ENCODE measurements at places on chromosomes 16 and 17. TPM values are rescaled to one million over a fixed set of nuclear protein-coding genes. Genes with fewer than 3 reads are reported as not detected.

Gene PRR15L
- polyA plus RNA-seq, result 211 TPM

Gene FBXW10B
- polyA plus RNA-seq, result 1.0 TPM

Gene RPL38
- 2,321 TPM for polyA plus RNA-seq

- no peaks in the 10 kb centered on the region for H3K36me3 ChIP-seq
- H3K27ac ChIP-seq, result no peak overlapping the region
- H3K27me3 ChIP-seq, result peaks cover 41% of the 10 kb centered on the region
- H3K4me3 ChIP-seq, result no peak overlapping the region
Measured at GRCh38 chr17:77527409-77527808, 386.6 kb downstream of the SEC14L1 start.

Gene CDT1
- polyA plus RNA-seq, result 3.6 TPM

- H3K27ac ChIP-seq, result no peak overlapping the region
- no peaks in the 10 kb centered on the region for H3K36me3 ChIP-seq
- H3K27me3 ChIP-seq, result no peaks in the 10 kb centered on the region
- no peak for DNase-seq
- H3K4me3 ChIP-seq, result no peak overlapping the region
- peaks cover 8% of the 10 kb centered on the region for H3K4me1 ChIP-seq
Measured at GRCh38 chr16:67040906-67041305, 12.0 kb downstream of the CBFB start.

DNA sequence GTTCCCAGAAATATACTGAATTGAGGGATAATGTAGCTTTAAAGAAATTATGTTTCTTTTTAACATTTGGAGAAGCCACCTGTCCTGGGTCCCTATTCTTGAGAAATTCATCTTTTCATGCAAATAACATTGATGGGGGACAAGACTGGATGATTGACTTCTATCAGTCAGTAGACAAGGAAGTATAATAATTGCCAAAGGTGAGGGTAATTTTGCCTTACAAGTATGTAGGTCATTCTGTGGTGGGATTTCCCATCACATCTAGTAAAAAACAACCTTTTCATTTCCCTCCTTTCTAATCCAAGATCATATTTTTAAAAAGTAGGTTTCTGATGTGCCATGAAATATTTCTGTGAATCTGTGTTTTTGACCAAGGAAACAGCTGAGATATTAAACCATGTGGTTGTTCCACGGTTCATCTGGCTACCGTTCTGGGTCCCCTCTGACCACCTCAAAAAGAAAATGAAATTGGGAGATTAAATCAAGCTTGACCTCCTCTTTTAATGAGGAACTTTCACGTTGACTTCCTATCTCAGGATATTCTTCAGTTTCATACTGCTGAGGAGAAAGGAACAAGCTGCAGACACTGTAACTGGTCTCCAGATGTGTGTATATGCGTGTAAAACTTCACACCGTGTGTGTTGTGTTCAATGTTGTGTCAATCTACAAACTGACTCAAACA, 138.6 kb downstream of the MAP2K6 start:
- no peak for DNase-seq
- no peaks in the 10 kb centered on the region for H3K27me3 ChIP-seq
- no peak overlapping the region for H3K27ac ChIP-seq
- H3K4me1 ChIP-seq, result no peaks in the 10 kb centered on the region

- DNase-seq, result no peak
- H3K36me3 ChIP-seq, result no peaks in the 10 kb centered on the region
- H3K27me3 ChIP-seq, result peaks cover 12% of the 10 kb centered on the region
- peaks cover 10% of the 10 kb centered on the region for H3K4me1 ChIP-seq
Measured at GRCh38 chr17:38587203-38587602, 18.5 kb downstream of the SRCIN1 start.

- H3K36me3 ChIP-seq, result no peaks in the 10 kb centered on the region
- H3K4me1 ChIP-seq, result peaks cover 41% of the 10 kb centered on the region
- H3K4me3 ChIP-seq, result no peak overlapping the region
Measured at GRCh38 chr17:55456307-55457240, 34.9 kb upstream of the MMD start.

- no peak overlapping the region for H3K4me3 ChIP-seq
- H3K27me3 ChIP-seq, result no peaks in the 10 kb centered on the region
- H3K4me1 ChIP-seq, result no peaks in the 10 kb centered on the region
- H3K36me3 ChIP-seq, result no peaks in the 10 kb centered on the region
- H3K27ac ChIP-seq, result no peak overlapping the region
- DNase-seq, result no peak
Measured at GRCh38 chr17:28147017-28147416, 104.5 kb downstream of the NLK start.

DNA sequence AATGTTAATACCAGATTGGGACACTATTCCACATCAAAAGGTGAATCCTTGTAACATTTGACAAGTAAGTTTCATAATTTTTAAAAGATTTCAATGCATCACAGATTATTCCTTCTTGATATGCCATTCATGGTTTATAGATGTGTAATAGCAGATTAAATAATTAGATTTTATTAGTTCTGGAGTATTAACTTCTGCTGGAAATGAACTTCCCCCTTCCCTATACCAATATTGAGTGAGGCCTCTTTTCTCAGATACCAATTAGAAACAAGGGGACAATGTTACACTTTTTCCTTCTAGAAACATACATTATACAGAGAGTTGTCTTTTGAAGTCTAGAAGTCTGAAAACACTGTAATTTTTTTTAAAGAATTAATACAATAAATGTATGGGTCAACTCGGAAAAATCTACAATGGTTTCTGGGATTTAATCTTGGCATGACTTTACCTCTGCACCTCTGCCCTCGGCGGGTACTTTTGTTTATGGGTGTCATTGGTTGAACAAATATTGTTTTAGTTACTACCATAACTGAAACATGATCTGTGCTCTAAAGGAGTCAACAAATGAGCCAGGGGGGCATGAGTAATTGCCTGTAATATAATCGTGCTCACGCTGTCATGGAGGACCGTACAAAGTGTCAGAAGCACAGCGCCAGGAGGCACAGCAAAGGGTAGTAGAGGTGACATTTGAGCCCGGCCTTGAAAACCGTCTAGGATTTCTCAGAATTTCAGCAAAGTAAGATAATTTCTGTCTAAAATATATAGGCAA, 8.2 kb downstream of the LRRC37B start:
- H3K27ac ChIP-seq, result no peak overlapping the region
- peaks cover 4% of the 10 kb centered on the region for H3K4me1 ChIP-seq
- no peak for DNase-seq
- H3K36me3 ChIP-seq, result peaks cover 5% of the 10 kb centered on the region

Gene C16orf74
- polyA plus RNA-seq, result 1.4 TPM

DNA sequence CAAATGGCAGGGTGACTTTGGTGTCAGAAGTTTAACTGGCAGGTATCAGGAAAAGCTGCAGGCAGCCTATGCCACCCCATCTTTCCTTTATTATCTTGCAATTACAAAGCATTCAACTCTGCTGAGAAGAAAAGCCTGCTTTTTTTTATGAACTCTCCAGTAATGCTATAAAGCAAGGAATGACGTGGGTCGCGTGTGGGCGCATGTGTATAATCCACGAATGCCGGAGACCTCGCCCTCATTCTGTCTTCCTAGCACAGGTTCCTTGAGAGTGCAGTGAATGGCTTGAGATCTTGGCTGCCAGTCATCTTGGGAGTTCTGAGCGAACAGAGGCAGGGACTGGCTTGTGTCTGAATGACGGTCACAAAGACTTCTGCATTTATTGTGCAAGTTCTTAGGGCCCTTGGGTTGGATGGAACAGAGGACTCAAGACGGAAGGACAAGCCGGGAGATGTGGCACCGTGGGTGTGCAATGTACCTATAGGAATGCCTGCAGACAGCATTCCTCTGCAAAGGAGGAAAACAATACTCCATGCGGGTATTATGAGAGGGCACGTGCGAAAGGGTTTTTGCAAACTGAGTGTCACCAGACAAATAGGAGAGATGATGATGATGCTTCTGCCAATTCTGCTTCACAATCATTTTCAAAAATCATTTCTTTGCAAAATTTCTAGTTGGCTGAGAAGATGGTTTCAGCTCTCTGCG, 96.1 kb upstream of the ELAC2 start:
- H3K4me3 ChIP-seq, result no peak overlapping the region
- no peaks in the 10 kb centered on the region for H3K4me1 ChIP-seq
- no peak overlapping the region for H3K27ac ChIP-seq
- DNase-seq, result no peak

DNA sequence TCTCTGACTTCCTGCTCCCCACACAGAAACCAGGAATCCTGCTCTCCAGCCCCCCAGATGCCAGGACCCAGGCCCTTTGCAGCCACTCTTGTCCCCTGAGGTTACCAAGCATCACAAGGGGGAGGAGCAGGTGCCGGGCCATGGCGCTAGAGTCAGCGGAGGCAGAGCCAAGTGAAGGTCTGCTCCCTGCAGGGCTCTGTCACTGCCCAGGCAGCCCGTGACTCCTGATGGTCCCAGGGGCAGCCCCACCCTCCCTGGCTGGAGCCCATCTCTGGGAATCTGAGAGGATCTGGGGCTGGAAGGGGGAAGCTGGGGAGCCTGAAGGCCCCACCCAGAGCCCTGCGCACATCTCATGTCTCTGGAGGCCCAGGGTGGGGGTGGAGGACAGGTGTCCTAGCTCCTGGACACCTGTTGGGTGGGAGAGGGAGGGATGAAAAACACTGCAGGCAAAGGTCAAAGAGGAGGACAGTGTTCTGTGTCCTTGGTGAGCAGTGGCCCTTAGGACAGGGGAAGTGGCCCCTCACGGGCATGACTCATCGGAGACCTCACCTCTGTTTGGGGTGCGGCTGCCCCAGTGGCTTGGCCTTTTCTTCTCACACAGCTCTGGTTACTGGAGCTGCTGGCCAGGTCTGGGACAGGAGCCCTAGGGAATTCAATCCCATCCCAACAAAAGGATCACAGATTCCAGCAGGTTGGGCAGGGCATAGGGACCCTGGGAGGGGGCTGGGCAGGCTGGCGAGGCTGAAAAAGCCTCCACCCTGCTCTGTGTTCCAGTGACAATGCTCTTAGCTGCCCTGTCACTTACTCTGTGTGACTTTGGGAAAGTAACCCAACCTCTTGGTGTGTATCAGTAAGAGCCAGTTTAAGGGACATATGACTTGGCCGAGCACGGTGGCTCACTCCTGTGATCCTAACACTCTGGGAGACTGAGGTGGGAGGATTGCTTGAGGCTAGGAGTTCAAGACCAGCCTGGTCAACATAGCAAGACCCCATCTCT, at the start of gene PRSS36:
PRSS36 (minus strand) TSS at position 173 of the 997 bp plus-strand sequence; CDS start at position 142, 31 bp downstream.
- H3K36me3 ChIP-seq, result no peaks in the 10 kb centered on the region
- peaks cover 20% of the 10 kb centered on the region for H3K27me3 ChIP-seq
- H3K4me3 ChIP-seq, result no peak within 1 kb of the TSS
- DNase-seq, result no peak
- no peak within 1 kb of the TSS for H3K27ac ChIP-seq

- no peak overlapping the region for H3K27ac ChIP-seq
- no peaks in the 10 kb centered on the region for H3K36me3 ChIP-seq
- no peaks in the 10 kb centered on the region for H3K27me3 ChIP-seq
- no peak overlapping the region for H3K4me3 ChIP-seq
Measured at GRCh38 chr16:68605746-68606145, 39.4 kb upstream of the CDH3 start.

GRCh38 chr17:43900183-43900857, 7.0 kb downstream of the MPP2 start:
- peaks cover 7% of the 10 kb centered on the region for H3K36me3 ChIP-seq
- peak; percentile 92 for DNase-seq
- peaks cover 21% of the 10 kb centered on the region for H3K4me1 ChIP-seq
- no peaks in the 10 kb centered on the region for H3K27me3 ChIP-seq

- no peaks in the 10 kb centered on the region for H3K36me3 ChIP-seq
- no peaks in the 10 kb centered on the region for H3K4me1 ChIP-seq
- DNase-seq, result no peak
- no peak overlapping the region for H3K27ac ChIP-seq
- no peak overlapping the region for H3K4me3 ChIP-seq
Measured at GRCh38 chr17:82439194-82439828, 11.2 kb downstream of the CYBC1 start.

DNA sequence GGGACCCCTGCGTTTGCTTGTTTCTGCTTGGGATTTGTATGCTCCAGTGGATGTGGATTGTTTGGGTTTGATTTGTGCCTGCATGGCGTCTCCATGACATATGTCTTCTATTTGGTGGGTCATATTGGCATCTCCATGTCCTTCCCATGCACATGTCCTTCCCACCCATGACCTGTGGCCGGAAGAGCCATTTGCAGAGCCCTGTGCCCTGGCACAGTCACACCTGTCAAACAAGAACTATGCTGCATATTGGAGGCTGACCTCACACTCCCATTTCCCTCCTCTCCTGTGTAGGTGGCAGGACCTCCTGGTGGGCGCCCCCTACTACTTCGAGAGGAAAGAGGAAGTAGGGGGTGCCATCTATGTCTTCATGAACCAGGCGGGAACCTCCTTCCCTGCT, 15.8 kb downstream of the ITGA3 start:
- no peaks in the 10 kb centered on the region for H3K4me1 ChIP-seq
- no peaks in the 10 kb centered on the region for H3K27me3 ChIP-seq
- H3K4me3 ChIP-seq, result no peak overlapping the region
- DNase-seq, result no peak
- no peak overlapping the region for H3K27ac ChIP-seq

DNA sequence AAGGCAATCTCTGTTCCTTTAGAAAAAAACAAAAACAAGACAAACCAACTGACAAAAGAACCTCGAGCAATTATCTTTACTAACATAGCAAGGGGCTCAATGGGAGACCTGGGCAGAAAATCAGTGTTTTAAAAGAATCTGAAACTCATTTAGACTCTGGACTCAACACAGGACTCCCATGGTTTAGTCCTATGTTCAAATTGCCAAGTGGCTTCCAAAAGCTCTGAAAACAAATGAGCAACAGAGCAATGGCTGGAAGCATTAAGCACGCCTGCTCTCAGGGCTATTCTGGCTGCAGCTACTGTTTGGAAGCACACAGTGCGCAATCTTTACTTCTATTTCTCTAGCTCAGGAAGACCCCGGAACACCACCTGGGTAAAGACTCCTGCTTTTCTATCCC, 162.0 kb downstream of the AATF start:
- H3K27ac ChIP-seq, result no peak overlapping the region
- no peak for DNase-seq
- H3K4me3 ChIP-seq, result no peak overlapping the region
- H3K4me1 ChIP-seq, result peaks cover 10% of the 10 kb centered on the region
- no peaks in the 10 kb centered on the region for H3K27me3 ChIP-seq

Gene NACA2
- not detected for polyA plus RNA-seq

- no peak for DNase-seq
- H3K27ac ChIP-seq, result no peak overlapping the region
- H3K4me3 ChIP-seq, result no peak overlapping the region
- no peaks in the 10 kb centered on the region for H3K27me3 ChIP-seq
- peaks cover 9% of the 10 kb centered on the region for H3K4me1 ChIP-seq
- H3K36me3 ChIP-seq, result no peaks in the 10 kb centered on the region
Measured at GRCh38 chr16:66133643-66134338, 232.7 kb upstream of the CDH5 start.

Gene CACNA1H
- 0.46 TPM for polyA plus RNA-seq

- peaks cover 44% of the 10 kb centered on the region for H3K27me3 ChIP-seq
- H3K4me3 ChIP-seq, result no peak overlapping the region
- H3K27ac ChIP-seq, result no peak overlapping the region
- peaks cover 6% of the 10 kb centered on the region for H3K4me1 ChIP-seq
Measured at GRCh38 chr17:48429156-48429555, 858 bp downstream of the SKAP1 start.

- peak; percentile 52 for DNase-seq
- no peaks in the 10 kb centered on the region for H3K27me3 ChIP-seq
- H3K27ac ChIP-seq, result no peak overlapping the region
- no peak overlapping the region for H3K4me3 ChIP-seq
- no peaks in the 10 kb centered on the region for H3K4me1 ChIP-seq
- H3K36me3 ChIP-seq, result no peaks in the 10 kb centered on the region
Measured at GRCh38 chr16:66289051-66289680, 77.3 kb upstream of the CDH5 start.
